Lung (tissue), 17 donors: ENCODE measurements at places on chromosomes 12 and 14. TPM values are rescaled to one million over a fixed set of nuclear protein-coding genes. Genes with fewer than 3 reads are reported as not detected.

- H3K36me3 ChIP-seq = no peaks in the 10 kb centered on the region
- H3K4me1 ChIP-seq = peaks cover 11% of the 10 kb centered on the region
- H3K27me3 ChIP-seq = no peaks in the 10 kb centered on the region
- peak; percentile 77 for DNase-seq
Measured at GRCh38 chr14:104149617-104150135, 11.3 kb downstream of the KIF26A start.

The PARPBP gene
- 1.7 TPM for total RNA-seq

The NGDN gene
- total RNA-seq = 31.6 TPM

GRCh38 chr14:53517270-53517960 is 364.3 kb upstream of the DDHD1 start:
- no peak for DNase-seq
- H3K36me3 ChIP-seq = no peaks in the 10 kb centered on the region
- peaks cover 5% of the 10 kb centered on the region for H3K4me1 ChIP-seq
- no peaks in the 10 kb centered on the region for H3K27me3 ChIP-seq
- no peak overlapping the region for H3K27ac ChIP-seq
- no peak overlapping the region for H3K4me3 ChIP-seq

- H3K36me3 ChIP-seq = no peaks in the 10 kb centered on the region
- DNase-seq = no peak
- H3K27ac ChIP-seq = no peak overlapping the region
- H3K27me3 ChIP-seq = no peaks in the 10 kb centered on the region
- H3K4me1 ChIP-seq = no peaks in the 10 kb centered on the region
Measured at GRCh38 chr12:128783129-128783574, 40.6 kb downstream of the SLC15A4 start.

The PSME1 gene
- 192 TPM for total RNA-seq

The FLRT2 gene
- 53.7 TPM for total RNA-seq

GRCh38 chr12:50042693-50043092 is 14.7 kb upstream of the ASIC1 start:
- no peak overlapping the region for H3K27ac ChIP-seq
- no peaks in the 10 kb centered on the region for H3K36me3 ChIP-seq
- no peak for DNase-seq
- no peak overlapping the region for H3K4me3 ChIP-seq
- no peaks in the 10 kb centered on the region for H3K27me3 ChIP-seq
- H3K4me1 ChIP-seq = no peaks in the 10 kb centered on the region

DNA sequence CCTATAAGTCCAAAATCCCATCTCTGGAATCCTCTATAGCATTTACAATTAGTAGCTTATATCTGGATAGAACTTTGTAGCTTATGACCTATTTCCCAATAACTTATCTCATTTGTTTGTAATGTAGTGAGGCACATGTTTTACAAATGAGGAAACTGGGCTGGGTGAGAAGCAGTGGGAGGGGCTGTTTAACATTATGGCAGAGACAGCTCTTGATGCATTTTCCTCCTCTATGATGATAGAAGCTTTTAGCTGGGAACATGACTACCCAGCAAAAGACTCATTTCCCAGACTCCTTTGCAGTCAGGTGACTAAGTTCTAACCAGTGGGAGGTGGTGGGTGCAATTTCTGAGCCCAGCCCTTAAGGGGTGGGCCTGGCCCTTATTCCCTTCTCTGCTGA is 179.7 kb downstream of the TTC8 start:
- H3K4me1 ChIP-seq = no peaks in the 10 kb centered on the region
- no peaks in the 10 kb centered on the region for H3K27me3 ChIP-seq
- no peak overlapping the region for H3K27ac ChIP-seq

GRCh38 chr12:52519826-52520662 is at the start of gene KRT5:
Gene KRT5 (minus strand): TSS chr12:52520394. CDS start chr12:52520296, 98 bp downstream.
- no peaks in the 10 kb centered on the region for H3K36me3 ChIP-seq
- peaks cover 4% of the 10 kb centered on the region for H3K27me3 ChIP-seq
- no peak within 1 kb of the TSS for H3K4me3 ChIP-seq
- DNase-seq = no peak

GRCh38 chr12:12685305-12685704 is 10.7 kb downstream of the GPR19 start:
- H3K36me3 ChIP-seq = no peaks in the 10 kb centered on the region
- no peaks in the 10 kb centered on the region for H3K27me3 ChIP-seq
- H3K4me1 ChIP-seq = no peaks in the 10 kb centered on the region
- H3K27ac ChIP-seq = no peak overlapping the region
- no peak for DNase-seq
- H3K4me3 ChIP-seq = no peak overlapping the region

DNA sequence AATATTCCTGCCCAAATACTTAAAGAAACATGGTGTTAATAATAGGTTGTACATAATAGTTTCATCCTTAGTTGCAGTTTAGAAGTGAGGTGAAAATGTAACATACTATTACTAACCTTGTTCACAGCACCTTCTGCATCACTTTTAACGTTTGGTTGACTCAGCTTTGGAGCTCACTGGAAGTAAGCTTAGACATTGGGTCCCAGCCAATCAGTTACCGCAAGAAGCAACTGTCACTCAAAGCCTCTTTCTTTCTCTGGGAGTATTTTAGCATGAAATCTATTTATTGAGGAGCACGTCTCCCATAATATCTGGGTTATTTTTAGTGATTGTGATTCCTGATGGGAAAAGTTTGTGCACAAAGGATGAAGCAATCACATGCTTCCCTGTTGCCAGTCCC is 472.6 kb downstream of the SNAPC1 start:
- H3K27me3 ChIP-seq = no peaks in the 10 kb centered on the region
- no peaks in the 10 kb centered on the region for H3K4me1 ChIP-seq
- no peak overlapping the region for H3K27ac ChIP-seq
- no peak for DNase-seq

DNA sequence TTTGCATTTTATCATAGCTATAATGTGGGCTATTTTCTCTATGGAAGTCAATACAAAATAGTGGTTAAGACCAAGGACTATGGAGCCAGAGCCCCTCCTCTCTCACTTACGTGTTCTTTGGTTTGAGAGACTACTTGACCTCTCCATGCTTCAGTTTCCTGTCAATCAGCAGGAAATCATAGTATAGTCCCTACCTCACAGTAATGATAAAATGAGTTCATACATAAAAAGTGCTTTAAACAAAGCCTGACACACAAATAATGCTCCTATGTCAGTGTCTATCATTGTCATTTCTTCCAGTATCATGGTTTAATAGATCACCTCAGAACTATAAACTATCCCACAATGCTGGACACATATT is 90.4 kb downstream of the MED13L start:
- peaks cover 20% of the 10 kb centered on the region for H3K4me1 ChIP-seq
- no peak overlapping the region for H3K27ac ChIP-seq
- H3K4me3 ChIP-seq = no peak overlapping the region
- DNase-seq = peak; percentile 20

The DEPDC4 gene
- total RNA-seq = 1.6 TPM

- peak overlapping the region; percentile 46 for H3K4me3 ChIP-seq
- peak overlapping the region; percentile 71 for H3K27ac ChIP-seq
- no peak for DNase-seq
- H3K36me3 ChIP-seq = no peaks in the 10 kb centered on the region
- no peaks in the 10 kb centered on the region for H3K27me3 ChIP-seq
Measured at GRCh38 chr14:103521951-103522563, 573 bp downstream of the CKB start.

GRCh38 chr14:57610631-57611030 is 117.0 kb upstream of the CCDC198 start:
- no peaks in the 10 kb centered on the region for H3K4me1 ChIP-seq
- H3K27ac ChIP-seq = no peak overlapping the region
- H3K27me3 ChIP-seq = no peaks in the 10 kb centered on the region
- no peak overlapping the region for H3K4me3 ChIP-seq

GRCh38 chr12:97312570-97313135 is 150.0 kb upstream of the RMST start:
- DNase-seq = no peak
- no peaks in the 10 kb centered on the region for H3K36me3 ChIP-seq
- no peak overlapping the region for H3K4me3 ChIP-seq
- H3K4me1 ChIP-seq = no peaks in the 10 kb centered on the region
- no peaks in the 10 kb centered on the region for H3K27me3 ChIP-seq

- no peaks in the 10 kb centered on the region for H3K4me1 ChIP-seq
- no peak overlapping the region for H3K4me3 ChIP-seq
- no peak overlapping the region for H3K27ac ChIP-seq
- no peak for DNase-seq
- no peaks in the 10 kb centered on the region for H3K27me3 ChIP-seq
Measured at GRCh38 chr14:33271216-33271615, 332.5 kb downstream of the NPAS3 start.

GRCh38 chr14:99671235-99672224 is 12.6 kb upstream of the CYP46A1 start:
- peaks cover 4% of the 10 kb centered on the region for H3K4me1 ChIP-seq
- H3K36me3 ChIP-seq = peaks cover 3% of the 10 kb centered on the region
- H3K4me3 ChIP-seq = no peak overlapping the region
- no peaks in the 10 kb centered on the region for H3K27me3 ChIP-seq
- no peak overlapping the region for H3K27ac ChIP-seq

The C3AR1 gene
- total RNA-seq = 10.3 TPM

DNA sequence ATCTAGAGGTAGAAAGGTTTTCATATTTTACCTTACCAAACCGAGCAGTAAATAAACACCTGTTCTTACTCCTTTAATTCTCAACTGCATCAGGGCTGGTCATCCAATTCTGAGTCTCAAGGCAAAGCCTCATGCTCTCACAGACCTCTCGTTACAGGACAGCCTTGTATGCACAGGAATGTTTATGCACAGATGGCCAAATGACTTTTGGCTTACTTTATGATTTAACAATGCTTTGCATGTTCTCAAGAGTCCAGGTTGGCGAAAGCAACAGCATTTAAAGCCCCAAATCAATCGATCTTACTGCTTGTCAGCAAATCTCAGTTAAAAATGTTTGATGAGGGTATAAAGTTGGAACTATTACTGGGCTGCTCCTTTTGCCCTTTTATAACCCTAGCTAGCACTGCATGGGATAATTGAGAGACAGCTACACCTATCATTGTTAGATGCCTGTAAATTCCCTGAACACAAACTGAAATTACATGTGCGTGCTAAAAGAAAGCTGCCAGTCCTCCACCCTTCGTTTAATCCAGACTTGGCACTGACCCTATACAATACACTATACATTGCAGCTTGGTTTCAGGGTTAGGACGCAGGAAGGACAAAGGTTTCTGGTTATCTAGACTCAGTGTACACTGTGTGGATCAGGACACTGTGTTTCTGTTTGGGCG is 63.6 kb downstream of the TMCC3 start:
- no peaks in the 10 kb centered on the region for H3K27me3 ChIP-seq
- peak overlapping the region; percentile 0 for H3K27ac ChIP-seq
- no peak overlapping the region for H3K4me3 ChIP-seq
- no peak for DNase-seq
- no peaks in the 10 kb centered on the region for H3K36me3 ChIP-seq

The CLEC9A gene
- 0.12 TPM for total RNA-seq

DNA sequence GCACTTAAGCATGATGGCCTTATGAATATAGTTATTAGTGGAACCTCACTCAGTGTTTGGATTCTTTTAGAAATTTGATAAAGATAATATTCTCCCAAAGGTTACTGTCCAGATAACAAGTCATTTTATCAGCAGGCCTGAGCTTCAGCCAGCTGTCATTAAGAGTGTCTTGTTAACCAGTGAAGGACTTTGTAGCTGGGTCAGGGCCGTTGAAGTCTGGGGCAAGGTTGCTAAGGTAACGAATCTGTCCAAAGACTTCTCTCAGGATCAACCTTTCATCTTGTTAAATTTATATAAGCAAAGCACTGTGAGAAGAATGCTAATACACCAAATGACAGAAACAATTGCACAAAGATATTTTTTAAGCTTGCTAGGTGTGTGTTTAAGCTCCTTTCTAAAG is 271.3 kb upstream of the TMPO start:
- H3K4me1 ChIP-seq = no peaks in the 10 kb centered on the region
- H3K4me3 ChIP-seq = no peak overlapping the region
- H3K27ac ChIP-seq = no peak overlapping the region
- no peaks in the 10 kb centered on the region for H3K36me3 ChIP-seq
- H3K27me3 ChIP-seq = no peaks in the 10 kb centered on the region

DNA sequence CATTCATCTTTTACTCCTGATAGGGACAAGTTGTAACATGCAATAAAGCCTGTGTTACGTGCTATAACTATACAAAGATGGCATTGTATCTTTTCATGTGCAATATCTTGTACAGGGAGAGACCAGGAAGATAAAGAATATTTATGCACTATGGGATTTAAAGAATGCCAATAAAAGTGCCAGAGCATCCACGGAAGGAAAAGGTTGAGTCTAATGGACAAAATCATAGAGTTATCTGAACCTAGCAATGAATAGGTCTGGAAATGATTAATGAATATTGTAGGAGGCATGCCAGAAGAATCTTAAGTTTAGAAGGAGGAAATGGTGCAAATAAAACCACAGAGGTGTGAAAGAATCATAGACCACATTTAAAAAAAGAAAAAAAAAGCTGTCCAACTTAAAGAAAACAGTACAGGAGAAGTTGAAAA is 263.9 kb downstream of the KCNC2 start:
- no peaks in the 10 kb centered on the region for H3K27me3 ChIP-seq
- no peaks in the 10 kb centered on the region for H3K36me3 ChIP-seq
- no peaks in the 10 kb centered on the region for H3K4me1 ChIP-seq
- no peak overlapping the region for H3K27ac ChIP-seq
- H3K4me3 ChIP-seq = no peak overlapping the region

GRCh38 chr14:58598028-58598803 is 39.5 kb upstream of the DACT1 start:
- H3K27ac ChIP-seq = no peak overlapping the region
- H3K36me3 ChIP-seq = no peaks in the 10 kb centered on the region
- no peaks in the 10 kb centered on the region for H3K4me1 ChIP-seq

The RTL1 gene
- total RNA-seq = 0.09 TPM

DNA sequence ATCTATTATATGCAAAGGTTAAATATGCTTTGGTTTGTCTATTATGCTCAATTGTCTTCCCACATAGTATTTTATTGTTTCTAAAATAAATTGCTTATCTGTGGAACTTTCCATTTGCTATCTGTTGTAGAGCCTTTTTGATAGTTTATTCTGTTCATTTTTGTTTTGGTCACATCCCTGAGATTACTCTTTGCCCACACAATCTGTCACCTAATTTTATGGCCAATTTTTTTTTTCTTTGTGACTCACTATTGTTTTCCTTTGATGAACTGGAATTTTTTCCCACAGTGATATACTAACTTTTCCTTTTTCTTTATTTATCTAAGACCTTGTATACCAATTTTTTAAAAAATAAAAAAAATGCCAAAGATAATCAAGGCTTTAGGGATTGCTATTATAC is 61.1 kb downstream of the RASSF9 start:
- H3K27me3 ChIP-seq = no peaks in the 10 kb centered on the region
- H3K36me3 ChIP-seq = no peaks in the 10 kb centered on the region
- H3K4me1 ChIP-seq = no peaks in the 10 kb centered on the region
- H3K4me3 ChIP-seq = no peak overlapping the region

- no peaks in the 10 kb centered on the region for H3K27me3 ChIP-seq
- H3K4me1 ChIP-seq = no peaks in the 10 kb centered on the region
- DNase-seq = no peak
- H3K27ac ChIP-seq = no peak within 1 kb of the TSS
- H3K4me3 ChIP-seq = no peak within 1 kb of the TSS
Measured at GRCh38 chr12:86256163-86256562, at the start of gene MGAT4C. Gene MGAT4C (minus strand): TSS chr12:86256391.

The SUSD6 gene
- 51.3 TPM for total RNA-seq
